SK-MEL-5 (cell line): ENCODE measurements at places on chromosomes 7 and 10.

GRCh38 chr7:53542157-53542556, 506.7 kb downstream of the POM121L12 start:
- no peak for DNase-seq

GRCh38 chr7:79398138-79398749, 55.2 kb downstream of the MAGI2 start:
- DNase-seq, result no peak

DNA sequence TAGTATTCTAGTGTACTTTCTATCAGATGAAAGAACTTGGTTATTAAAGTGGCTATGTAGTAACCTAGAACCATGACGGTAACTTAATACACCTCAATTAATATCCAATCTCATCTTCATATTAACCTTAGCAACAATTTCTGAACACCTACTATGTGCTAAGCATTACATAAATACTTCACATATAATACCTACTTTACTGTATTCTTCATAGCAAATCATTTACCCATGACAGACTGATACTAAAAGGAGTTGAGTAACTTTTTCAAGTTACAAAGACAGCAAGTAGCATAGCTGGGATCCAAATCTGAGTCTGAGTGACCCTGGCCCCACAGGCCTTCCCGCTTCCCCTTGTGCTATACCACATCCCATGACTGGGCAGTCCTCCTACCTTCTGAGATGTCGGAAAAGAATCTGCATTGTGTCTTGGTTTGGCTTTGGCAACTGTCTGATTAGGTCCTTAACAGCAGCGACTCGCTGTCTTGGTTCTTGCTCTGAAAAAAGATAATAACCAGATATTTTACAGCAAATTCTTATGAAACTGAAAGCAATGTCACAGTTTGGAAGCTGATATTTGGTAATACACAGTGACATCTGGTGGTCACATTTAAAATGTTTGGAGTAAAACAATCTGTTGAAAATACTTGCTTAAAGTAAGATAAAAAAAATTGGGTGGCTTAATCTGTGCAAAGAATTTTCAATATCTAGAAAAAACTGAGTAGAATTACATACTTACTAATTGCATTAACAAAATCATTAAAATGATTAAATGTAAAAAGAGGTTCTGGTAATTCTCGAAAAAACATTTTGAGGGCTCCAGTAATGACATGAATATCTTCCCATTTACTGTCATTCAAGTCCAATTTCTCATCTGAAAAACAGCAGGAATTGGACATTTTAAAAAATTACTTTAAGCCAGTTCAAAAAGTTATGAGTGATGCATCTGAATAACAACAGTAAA, 120.1 kb downstream of the ARHGAP12 start:
- DNase-seq, result peak; percentile 55

DNA sequence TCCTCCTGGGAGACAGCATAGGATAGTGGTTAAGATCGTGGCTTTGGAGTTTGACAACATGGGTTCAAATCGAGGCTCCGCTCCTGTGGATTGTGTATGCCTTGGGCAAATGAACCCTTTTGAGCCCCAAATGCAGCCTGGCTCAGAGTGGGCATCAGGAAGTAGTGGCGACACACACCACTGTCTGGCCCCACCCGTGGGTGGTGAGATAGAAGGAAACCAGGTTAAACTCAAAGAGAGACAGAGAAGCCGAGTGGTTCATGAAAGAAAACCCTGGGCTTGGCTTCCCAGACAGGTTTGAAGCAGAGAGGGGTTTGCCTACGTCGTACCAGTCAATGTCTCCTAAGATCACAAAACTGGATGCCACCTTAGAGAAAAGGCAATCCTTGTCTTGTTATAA, 57.7 kb downstream of the PRTFDC1 start:
- DNase-seq, result no peak

DNA sequence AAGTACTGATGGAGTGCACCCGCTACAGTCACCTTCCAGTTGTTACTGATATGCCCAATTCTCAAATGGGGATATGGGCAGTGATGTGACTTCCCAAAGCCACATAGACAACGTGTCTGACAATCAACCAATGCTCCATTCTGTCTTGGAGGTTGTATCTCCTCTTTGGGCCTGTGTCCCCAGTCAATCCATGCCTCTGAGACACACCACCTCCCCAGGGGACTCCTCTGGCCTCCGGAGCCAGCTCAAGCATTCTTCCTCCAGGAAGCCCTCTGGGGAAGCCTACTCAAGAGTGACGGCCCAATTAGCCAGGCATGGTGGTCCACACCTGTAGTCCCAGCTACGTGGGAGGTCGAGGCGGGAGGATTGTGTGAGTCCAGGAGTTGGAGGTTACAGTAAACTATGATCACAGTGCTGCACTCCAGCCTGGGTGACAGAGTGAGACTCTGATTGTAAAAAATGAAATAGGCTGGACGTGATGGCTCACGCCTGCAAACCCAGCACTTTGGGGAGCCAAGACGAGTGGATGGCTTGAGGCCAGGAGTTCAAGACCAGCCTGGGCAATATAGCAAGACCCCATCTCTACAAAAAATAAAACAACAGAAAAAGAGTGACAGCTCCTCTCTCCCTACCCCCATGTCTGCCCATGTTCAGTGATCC, 99.5 kb upstream of the TNRC18 start:
- DNase-seq, result peak; percentile 28

GRCh38 chr7:20601121-20601520, 14.3 kb upstream of the ABCB5 start:
- no peak for DNase-seq

DNA sequence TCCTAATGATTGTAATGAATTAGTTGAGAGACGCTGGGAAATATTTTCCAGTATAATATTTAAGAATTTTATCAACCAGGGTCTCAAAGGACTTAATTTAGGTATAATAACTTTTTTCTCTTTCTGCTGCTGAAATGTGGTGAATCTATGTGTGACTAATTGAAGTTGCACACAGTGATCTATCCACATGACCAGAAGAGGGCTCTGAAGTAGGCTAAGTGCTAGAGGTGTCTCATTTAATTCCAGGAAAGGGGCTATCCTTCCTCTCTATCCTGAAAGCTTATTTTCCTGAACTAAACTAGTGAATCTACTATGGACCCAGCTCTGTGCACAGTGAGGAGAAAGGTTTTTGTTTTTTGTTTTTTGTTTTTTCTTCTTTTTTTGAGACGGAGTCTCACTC, 294.4 kb upstream of the MYO3A start:
- DNase-seq, result peak; percentile 25

GRCh38 chr7:20224025-20224424, 6.8 kb upstream of the MACC1 start:
- DNase-seq, result no peak

GRCh38 chr7:6367701-6368211, 80.0 kb downstream of the DAGLB start:
- DNase-seq, result no peak

- DNase-seq, result no peak
Observed at GRCh38 chr7:70614237-70615045, 517.5 kb upstream of the GALNT17 start.

DNA sequence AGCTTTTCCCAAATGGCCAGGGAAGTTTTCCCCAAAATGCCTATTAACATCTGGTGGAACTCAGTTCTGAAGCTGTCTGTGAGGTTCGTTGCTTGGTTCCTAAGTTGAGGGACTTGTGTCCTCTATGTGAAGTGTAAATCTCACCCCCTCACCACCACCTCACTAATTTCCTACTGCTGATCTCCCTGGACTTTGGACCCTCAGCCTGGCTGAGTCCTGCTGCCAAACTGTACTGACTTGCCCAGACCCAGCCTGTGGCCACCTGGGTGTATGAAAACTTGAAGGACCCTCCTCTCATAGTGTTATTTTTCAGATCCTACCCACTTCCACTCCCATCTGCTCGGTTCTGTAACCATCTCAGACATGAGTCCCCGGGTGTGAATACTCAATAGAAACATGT, 94.9 kb downstream of the MET start:
- DNase-seq, result no peak

GRCh38 chr10:16995867-16996529, 133.6 kb downstream of the CUBN start:
- DNase-seq, result no peak

- no peak for DNase-seq
Observed at GRCh38 chr10:23069019-23069815, 26.2 kb upstream of the MSRB2 start.

GRCh38 chr7:101138213-101138870, 11.4 kb downstream of the SERPINE1 start:
- peak; percentile 99 for DNase-seq

- DNase-seq, result no peak
Observed at GRCh38 chr7:45072131-45073030, 16.4 kb downstream of the NACAD start.

DNA sequence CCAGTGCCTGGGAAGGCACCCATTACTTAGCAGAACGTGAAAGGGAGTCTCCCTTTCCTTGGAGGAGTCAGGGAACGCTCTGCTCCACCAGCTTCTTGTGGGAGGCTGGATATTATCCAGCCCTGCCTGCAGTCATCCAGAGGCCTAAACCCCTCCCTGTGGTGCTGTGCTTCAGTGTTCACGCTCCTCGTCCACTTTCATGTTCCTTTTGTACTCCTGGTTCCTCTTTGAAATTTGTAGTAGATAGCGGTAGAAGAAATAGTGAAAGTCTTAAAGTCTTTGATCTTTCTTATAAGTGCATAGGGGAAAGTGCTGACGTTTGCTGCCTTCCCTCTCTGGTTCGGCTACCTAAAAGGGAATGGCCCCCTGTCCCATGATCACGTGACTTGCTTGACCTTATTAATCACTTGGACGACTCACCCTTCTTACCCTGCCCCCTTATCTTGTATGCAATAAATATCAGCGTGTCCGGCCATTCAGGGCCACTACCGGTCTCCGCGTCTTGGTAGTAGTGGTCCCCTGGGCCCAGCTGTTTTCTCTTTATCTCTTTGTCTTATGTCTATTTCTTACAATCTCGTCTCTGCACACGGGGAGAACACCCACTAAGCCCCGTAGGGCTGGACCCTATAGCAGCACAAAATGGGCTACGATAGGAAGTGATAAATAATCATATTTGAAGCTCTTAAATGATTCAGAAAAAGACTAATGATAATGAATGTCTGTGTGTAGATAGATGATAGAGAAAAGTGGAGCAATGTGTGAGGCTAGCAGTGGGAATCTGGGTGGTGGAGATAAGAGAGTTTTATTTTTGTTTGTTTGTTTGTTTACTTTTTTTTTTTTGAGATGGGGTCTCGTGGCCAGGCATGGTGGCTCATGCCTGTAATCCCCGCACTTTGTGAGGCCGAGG, 5.8 kb upstream of the ESYT2 start:
- no peak for DNase-seq

DNA sequence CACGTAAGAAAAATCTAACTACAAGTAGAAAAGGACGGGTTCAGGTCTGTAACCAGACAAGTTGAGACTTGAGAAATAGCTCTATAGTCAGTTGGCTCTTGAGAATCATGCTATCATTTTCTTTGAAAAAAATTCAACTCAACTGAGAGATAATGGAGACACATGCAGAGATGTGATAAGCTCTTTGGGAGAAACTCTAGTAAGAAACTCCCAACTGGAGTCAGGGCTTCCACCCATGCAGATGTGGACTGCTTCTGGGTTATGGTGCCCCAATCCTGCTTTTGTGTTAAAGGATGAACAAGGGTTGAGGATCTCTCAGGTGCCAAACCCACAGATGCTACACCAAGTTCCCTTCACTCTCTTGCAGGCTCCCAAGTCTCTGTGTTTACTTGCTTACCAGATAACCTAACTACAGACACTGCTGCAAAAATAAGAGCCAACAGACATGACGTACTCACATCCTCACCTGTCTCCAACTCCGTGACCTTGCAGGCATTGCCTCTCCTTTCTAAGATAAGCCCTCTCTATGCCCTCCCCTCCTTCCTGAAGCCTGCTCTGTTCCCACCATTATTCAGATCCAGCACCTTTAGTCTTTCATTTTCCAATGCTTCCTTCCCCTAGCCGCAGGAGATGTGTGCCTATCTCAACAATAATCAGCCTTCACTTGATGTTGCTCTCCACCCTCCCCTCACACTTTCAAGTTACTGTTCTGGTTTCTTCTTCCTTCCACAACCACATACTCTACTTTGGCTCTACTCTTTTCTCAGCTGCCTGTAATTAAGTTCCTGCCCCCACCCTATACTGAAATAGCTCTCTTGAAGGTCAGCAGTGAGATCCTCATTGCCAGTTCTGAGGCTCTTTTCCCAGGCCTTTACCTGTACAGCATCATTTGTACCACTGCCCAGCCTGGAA, 130.0 kb downstream of the ICA1 start:
- DNase-seq, result no peak

GRCh38 chr10:26706206-26706605, 8.7 kb downstream of the PDSS1 start:
- no peak for DNase-seq

GRCh38 chr7:127209886-127210285, 42.9 kb downstream of the GRM8 start:
- no peak for DNase-seq

- no peak for DNase-seq
Observed at GRCh38 chr7:47757921-47758411, 176.1 kb upstream of the TNS3 start.

DNA sequence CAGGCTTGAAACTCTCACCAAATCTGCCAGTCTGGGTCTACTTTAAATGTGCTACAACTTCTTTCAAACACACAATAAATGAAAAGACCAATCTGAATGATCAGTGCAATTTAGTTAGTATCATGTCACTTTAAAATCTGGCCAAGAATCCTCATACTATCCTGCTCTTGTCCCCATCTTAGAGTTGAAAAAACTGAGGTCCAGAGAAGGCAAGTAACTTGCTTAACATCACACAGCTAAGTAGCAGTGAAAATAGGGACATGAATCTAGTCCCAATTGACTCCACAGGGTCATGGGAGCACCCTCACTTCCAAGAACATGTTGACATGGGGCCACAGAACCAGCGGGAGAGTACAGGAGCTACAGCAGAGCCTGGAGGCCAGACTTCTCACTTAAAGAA, 3.1 kb upstream of the GDF10 start:
- DNase-seq, result no peak
